ENCODE measurements at places on chromosomes 6 and 20. TPM values are rescaled to one million over a fixed set of nuclear protein-coding genes. Genes with fewer than 3 reads are reported as not detected.

GRCh38 chr20:9166153-9166780 is 97.4 kb downstream of the PLCB4 start:
- H3K27me3 ChIP-seq = no peaks in the 10 kb centered on the region
- no peaks in the 10 kb centered on the region for H3K4me1 ChIP-seq
- DNase-seq = peak; percentile 30
- no peaks in the 10 kb centered on the region for H3K36me3 ChIP-seq

GRCh38 chr6:32937230-32937633 is 3.6 kb downstream of the HLA-DMB start:
- H3K36me3 ChIP-seq = no peaks in the 10 kb centered on the region
- no peak overlapping the region for H3K27ac ChIP-seq
- no peak for DNase-seq

- H3K27ac ChIP-seq = no peak overlapping the region
- H3K27me3 ChIP-seq = no peaks in the 10 kb centered on the region
- DNase-seq = no peak
- peaks cover 5% of the 10 kb centered on the region for H3K36me3 ChIP-seq
- no peak overlapping the region for H3K4me3 ChIP-seq
These were observed 18.9 kb downstream of the SDCBP2 start for GRCh38 chr20:1310071-1310470.

DNA sequence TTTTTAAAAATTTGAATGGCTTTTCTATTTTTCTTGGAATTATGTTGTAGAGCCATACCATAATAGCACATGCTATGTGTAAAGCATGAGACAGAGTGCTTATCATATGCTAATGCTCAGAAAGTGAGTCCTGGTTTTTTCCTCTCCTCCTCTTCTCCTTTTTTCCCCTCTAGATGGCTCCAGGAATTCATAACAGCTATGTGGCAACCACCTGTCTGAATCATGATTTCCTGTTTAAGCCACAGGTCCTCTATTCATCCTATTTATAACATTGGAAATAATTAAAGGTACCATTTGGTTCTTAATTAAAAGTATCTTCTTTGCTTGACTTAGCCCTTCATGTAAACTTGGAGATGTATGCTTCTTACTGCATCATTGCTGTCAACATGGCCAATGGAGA is 260.0 kb upstream of the MAP3K7 start:
- H3K27ac ChIP-seq = no peak overlapping the region
- H3K4me3 ChIP-seq = no peak overlapping the region
- H3K36me3 ChIP-seq = no peaks in the 10 kb centered on the region
- peaks cover 17% of the 10 kb centered on the region for H3K4me1 ChIP-seq

DNA sequence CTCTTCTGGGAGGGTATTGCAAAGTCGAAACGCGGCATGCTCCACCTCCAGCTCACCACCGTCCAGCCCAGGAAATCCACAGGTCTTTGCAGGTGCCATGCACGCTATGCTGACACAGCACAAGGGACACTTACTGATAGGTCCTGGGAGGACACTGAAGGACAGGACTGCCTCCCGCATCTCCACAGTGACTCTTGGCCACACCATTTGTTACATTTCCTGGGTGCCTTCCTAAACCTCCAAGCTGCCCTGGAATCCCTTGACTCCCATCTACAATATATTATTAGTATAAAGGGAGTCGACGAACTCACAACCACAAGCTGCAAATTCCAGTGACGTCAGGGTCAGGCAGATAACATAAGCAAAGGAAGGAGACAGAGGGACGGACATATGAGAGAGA is 106.9 kb downstream of the JPH2 start:
- H3K4me1 ChIP-seq = peaks cover 12% of the 10 kb centered on the region
- H3K4me3 ChIP-seq = no peak overlapping the region
- H3K36me3 ChIP-seq = peaks cover 6% of the 10 kb centered on the region
- DNase-seq = no peak

The NEURL2 gene
- 2.0 TPM for total RNA-seq

The TGM3 gene
- not detected for total RNA-seq

The PNPLA1 gene
- total RNA-seq = not detected

- no peaks in the 10 kb centered on the region for H3K36me3 ChIP-seq
- H3K27ac ChIP-seq = no peak overlapping the region
- H3K27me3 ChIP-seq = peaks cover 79% of the 10 kb centered on the region
- DNase-seq = no peak
These were observed 123.3 kb upstream of the PHACTR3 start for GRCh38 chr20:59481067-59481466.

GRCh38 chr6:80388507-80388906 is 282.0 kb downstream of the BCKDHB start:
- H3K27me3 ChIP-seq = no peaks in the 10 kb centered on the region
- H3K4me1 ChIP-seq = no peaks in the 10 kb centered on the region
- DNase-seq = no peak
- H3K4me3 ChIP-seq = no peak overlapping the region

GRCh38 chr6:15213838-15214400 is 31.9 kb upstream of the JARID2 start:
- H3K27ac ChIP-seq = no peak overlapping the region
- H3K4me1 ChIP-seq = no peaks in the 10 kb centered on the region
- DNase-seq = no peak
- H3K27me3 ChIP-seq = no peaks in the 10 kb centered on the region

The ANKRD6 gene
- 1.0 TPM for total RNA-seq

The DEFB129 gene
- total RNA-seq = not detected

The BCLAF1 gene
- total RNA-seq = 178 TPM

DNA sequence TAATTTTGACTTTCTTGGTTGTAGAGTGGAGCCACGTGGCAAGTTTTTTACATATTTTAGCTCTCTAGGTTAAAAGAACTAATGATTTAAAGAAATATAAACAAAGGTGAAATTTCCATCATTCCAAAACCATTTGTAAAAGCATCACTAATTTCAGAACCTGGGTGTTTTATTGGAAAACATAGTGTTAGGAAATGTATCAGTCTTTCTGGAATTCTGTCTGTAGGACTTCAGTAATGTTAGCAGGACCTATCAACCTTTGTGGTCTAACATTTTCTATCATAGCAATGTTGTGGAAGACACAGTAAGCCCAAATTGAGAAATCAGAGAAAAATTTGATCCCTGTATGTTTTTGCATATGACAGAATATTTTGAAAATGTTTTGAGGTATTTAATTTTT is 28.3 kb downstream of the L3MBTL3 start:
- DNase-seq = no peak
- H3K36me3 ChIP-seq = no peaks in the 10 kb centered on the region
- H3K27ac ChIP-seq = no peak overlapping the region
- H3K4me1 ChIP-seq = no peaks in the 10 kb centered on the region
- H3K27me3 ChIP-seq = no peaks in the 10 kb centered on the region

DNA sequence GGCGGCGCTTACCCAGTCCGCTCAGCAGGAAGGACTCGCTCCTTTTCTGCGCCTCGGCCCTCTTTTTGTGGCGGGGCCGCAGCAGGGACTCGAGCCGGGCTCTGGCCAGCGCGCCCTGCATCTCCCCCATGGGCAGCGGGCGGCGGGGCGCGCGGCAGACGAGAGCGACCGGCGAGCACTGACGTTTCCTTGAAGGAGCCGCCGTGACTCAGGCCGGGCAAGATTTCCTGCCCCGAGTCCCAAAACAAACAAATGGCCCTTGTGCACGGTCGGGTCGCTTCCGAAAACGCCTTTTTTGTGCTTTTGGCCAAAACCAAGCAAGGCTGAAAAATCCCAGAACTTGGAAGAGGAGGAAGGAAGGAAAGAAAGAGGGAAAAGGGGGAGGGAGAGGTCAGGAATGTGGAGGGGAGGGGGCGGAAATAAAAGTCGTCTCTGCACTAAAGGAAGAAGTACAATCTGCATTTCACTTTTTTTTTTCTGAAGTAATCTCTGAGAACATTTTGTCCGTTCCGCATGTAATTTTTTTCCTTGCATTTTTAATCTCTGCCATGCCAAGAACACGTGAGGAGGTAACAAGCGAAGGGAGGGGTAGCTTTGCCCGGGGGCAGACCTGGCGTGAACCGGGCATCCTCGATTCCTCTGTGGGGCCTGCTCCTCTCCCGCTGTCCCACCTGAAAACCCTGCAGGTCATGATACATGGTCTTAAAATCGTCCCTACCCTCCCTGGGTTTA is 123.3 kb upstream of the SLC2A12 start:
- H3K4me3 ChIP-seq = peak overlapping the region; percentile 95
- peaks cover 33% of the 10 kb centered on the region for H3K4me1 ChIP-seq
- peak; percentile 79 for DNase-seq
- H3K27me3 ChIP-seq = no peaks in the 10 kb centered on the region
- H3K27ac ChIP-seq = peak overlapping the region; percentile 10

DNA sequence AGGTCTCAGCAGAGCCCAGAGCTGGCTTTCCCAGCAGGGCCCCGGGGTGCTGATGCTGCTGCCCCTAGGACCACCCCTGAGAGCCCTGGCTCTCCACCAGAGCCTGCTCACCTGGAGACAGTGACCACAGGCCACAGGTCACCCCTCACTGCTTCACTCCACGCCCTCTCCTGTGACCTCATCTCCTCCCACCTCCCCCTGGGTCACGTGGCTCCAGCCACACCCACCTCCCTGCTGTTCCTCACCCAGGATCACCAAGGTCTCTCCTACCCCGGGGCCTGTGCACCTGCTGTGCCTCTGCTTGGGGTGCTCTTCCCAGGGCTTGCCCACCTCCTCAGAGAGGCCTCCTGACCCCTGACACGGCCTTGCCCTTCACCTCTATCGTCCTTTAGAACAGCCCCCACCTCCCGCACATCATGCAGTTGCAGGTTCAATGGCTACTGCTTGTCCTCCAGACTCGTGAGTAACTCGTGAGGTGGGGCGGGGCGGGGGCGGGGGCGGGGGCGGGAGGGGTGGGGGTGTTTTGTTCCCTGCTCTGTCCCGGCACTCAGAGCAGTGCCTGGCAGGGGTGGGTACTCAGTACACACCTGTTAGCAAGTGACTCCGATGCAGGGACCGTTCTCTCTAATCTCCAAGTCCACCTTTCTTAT is 468.0 kb downstream of the PREX1 start:
- no peak overlapping the region for H3K4me3 ChIP-seq
- DNase-seq = no peak
- H3K27me3 ChIP-seq = peaks cover 62% of the 10 kb centered on the region

DNA sequence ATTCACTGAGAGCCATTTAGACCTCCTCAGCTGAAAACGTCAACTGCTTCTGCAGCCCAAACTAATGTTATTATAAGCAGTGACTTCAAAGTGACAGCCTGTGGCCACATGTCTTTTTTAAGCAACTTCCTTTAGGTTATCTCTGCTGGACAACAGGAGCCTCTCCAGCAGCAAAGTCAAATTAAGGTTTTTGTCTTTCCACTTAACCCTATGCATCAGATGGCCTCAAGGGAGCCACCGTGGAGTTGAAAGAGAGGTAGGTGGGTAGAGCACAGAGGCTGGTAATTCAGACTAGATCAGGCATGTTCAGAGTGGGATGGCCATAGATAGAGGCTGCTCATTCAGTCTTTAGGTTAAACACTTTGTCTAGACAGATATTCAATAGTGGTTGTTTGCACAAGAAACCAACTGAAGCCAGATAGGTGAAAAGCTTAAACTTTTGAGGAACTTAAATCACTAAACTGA is 300.6 kb upstream of the ECI2 start:
- DNase-seq = no peak
- no peak overlapping the region for H3K27ac ChIP-seq
- no peaks in the 10 kb centered on the region for H3K36me3 ChIP-seq
- no peaks in the 10 kb centered on the region for H3K4me1 ChIP-seq
- no peak overlapping the region for H3K4me3 ChIP-seq

DNA sequence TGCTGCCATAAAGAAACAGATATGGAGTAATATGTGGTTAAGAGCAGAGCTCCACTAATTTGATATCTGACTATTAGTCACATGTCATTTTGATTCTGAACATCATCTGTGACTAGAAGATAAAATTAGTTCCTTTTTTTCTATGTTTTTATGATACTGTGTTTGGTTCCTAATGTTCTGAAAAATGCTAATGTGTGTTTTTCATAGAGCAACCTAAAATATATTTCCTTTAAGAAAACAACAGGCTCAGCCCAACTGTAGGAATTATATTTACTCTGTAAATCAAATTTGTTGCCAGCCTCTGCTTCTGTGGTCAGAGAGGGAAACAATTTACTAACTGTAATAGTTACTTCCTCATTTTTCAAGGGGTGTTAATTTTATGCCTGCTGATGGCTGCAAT is 33.3 kb upstream of the TXLNB start:
- H3K36me3 ChIP-seq = no peaks in the 10 kb centered on the region
- no peak overlapping the region for H3K27ac ChIP-seq
- no peaks in the 10 kb centered on the region for H3K27me3 ChIP-seq
- no peaks in the 10 kb centered on the region for H3K4me1 ChIP-seq
- no peak for DNase-seq

All from MCF 10A (cell line).